Muscle of back (tissue), 13 donors: ENCODE measurements at places on chromosomes 16 and 17. TPM values are rescaled to one million over a fixed set of nuclear protein-coding genes. Genes with fewer than 3 reads are reported as not detected.

Gene TRPV3
- polyA plus RNA-seq = 1.3 TPM

Gene CCDC144A
- polyA plus RNA-seq = 2.8 TPM

Gene NEUROD2
- polyA plus RNA-seq = 0.04 TPM

Gene NPIPA8
- 28.3 TPM for polyA plus RNA-seq
